Putamen (tissue), 1 donor: ENCODE measurements at places on chromosomes 13 and 19.

- DNase-seq, result no peak
These were observed 5.2 kb downstream of the AKT2 start for GRCh38 chr19:40279761-40280607.

DNA sequence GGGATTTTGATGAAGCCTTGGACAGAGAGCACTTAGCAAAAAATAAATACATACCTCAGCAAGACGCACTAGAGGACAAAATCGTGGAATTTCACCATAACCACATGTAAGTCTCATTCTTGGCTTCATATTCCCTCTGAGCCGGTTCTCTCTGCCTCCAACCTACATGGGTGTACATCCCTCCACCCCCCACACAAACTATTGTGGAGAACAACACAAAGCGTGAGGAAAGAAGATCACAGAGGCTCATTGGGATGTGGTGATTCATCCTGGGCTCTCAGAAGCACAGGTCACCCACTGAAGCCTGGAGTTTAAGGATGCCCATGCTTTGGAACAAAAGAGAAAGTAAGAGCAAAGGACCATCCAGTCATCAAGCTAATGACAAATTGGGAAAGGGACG, 192.2 kb downstream of the STK24 start:
- no peak for DNase-seq

DNA sequence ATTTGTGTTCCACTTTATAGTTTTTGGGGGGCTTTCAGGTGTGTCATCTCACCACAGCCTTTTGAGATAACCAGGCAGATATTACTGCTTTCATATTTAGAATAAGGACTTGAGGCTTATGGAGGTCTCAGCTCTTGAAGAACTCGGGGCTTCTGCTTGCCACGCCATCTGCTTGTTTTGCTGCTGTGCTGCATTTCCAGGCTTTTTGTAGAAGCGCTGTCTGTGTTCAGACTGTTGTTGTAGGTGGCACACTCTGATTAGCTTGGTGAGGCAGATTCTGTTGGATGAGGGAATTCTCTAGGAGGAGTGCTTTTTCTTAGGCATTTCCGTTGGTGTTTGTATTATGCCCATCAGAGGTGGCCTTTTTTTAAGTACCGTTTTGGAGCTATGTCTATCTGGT, 57.2 kb downstream of the WASF3 start:
- DNase-seq, result no peak

DNA sequence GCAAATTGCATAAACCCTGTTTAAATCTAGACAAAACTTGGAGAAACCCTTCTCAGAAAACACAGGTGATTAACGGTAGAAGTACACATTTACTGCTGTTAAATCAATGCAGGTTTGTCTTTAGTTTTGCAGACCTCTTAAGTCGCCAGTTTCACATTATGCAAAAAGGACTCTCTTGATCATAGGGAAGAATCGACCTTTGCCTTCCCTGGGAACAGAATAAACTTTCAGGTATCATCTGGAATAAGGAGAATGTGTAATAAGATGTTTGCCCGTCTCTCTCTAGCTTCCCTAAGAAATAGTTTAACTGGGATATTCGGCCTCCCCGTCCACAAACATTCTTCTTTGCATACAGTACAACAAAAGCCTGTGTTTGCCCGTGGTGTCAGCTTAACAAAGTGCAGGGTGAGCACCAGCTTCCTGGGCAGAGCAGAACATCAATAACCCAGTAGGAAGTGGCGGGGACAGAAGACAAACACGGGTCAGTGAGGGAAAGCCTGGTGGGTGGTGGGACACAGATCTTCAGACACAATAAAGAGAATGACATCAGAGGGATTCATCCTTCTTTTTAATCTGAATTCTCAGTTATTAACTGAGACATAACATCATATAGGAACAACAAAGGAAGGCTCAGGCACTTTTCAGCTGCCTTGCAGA, 1077.7 kb upstream of the SLC10A2 start:
- DNase-seq, result no peak

DNA sequence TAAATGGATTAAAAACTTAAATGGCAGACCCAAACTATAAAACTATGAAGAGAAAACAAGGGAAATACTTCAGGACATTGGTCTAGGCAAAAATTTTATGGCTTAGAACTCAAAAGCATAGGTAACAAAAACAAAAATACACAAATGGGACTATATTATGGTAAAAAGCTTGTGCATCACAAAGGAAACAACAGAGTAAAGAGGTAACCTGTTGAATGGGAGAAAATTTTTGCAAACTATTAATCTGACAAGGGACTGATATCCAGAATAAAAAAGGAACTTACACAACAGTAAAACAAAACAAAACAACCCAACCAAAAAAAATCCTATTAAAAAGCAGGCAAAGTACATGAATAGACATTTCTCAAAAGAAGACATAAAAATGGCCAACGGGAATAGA, 9.3 kb upstream of the ZNF546 start:
- no peak for DNase-seq

DNA sequence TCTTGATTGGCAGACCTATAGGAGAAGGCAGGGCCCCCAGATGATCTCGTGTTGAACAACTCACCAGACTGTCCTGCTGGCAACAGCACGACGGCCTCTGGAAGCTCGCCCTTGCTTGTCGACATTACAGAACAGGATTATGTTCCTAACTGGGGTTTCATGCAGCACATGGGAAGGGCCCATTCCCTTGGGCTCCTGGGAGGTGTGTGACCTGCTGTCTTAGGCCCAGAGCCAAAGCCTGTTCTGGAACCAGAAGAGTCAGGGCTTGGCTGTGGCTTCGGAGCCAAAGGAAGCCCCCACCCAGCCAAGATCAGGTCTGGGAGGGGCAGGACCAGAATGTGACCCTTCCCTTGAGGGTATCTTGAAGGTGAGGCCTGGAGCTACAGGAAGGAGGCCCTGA, 36.9 kb downstream of the RGCC start:
- DNase-seq, result no peak

- no peak for DNase-seq
These were observed 105.2 kb downstream of the INSR start for GRCh38 chr19:7188698-7189629.

DNA sequence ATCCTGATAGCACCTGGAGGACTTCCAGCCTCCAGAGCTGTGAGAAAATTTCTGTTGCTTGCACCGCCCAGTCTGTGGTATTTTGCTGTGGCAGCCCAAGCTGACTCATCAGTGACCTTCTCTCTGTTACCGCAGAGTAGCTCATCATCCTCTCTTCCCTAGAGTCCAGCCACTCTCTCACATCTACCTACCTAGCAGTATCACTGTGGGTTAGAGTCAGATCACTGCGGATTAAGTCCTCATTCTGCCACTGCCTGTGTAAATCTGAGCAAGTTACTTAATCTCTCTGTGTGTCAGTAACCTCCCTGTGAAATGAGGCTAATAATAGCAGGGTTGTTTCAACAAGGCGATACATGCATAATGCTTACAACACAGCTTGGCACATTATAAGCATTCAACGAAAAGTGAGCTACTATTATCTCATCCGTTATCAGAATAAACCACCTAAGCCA, 40.3 kb upstream of the USPL1 start:
- no peak for DNase-seq

- no peak for DNase-seq
These were observed 47.0 kb downstream of the PCDH9 start for GRCh38 chr13:67183151-67183550.

GRCh38 chr19:50450369-50451222, 17.9 kb downstream of the MYBPC2 start:
- DNase-seq, result no peak

- DNase-seq, result no peak
These were observed 282.8 kb upstream of the EDNRB start for GRCh38 chr13:78201411-78201810.

- peak; percentile 76 for DNase-seq
These were observed 5.6 kb downstream of the C5AR1 start for GRCh38 chr19:47315125-47315821.

DNA sequence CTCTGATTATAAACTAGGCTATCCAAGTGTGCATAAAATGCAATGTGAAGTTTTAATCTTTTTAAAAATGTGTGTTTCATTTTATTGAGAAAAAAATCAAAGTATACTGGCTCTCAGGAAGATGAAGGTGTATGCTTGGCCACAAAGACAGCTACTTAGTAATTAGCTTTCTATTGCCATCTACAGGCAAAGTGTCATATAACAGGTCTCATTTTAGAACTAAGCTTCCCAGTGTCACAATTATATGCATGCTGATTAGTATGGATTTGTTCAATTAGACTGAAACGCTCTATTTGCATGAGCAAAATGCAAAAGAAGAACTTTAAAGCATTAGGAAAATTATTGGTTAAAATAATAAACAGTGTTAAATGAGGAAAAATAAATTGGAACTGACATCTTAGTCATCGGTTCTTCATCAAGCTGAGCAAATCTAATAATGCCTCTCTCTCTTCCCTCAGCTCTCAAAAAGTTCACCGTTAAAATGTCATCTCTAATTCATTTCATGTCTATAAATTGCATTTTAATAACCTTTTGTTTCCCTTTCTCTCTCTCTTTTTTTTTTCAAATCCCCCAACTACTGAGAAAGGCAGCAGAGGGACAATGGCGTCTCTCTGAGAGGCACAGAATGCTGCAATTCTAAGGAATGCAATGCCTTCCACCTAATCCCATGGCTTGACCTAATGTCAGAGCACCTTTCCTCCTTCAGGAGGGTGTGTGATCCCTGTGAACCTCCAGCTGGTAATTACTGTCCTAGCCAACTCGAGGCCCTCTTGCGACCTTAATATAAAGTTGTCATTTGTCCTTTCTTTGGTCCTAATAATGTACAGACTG, 313.1 kb upstream of the MAB21L1 start:
- peak; percentile 40 for DNase-seq

DNA sequence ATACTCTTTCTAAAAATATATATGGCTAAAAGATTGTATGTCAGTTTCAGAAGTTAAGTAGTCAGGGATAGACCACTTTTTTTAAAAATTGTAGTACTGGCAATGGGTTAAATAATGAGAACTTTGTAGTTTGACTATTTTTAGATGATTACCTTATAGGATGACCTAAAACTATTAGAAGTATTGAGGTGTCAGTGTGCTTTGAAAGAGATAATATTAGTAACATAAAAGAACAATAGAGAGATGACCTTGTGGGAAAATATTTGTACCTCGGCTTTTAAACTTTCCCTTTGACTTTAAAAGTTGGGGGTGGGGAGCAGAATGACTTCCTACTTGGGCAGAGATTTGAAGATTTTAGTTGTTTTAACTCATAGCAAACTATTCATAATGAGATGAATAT, 48.3 kb downstream of the SLAIN1 start:
- no peak for DNase-seq

DNA sequence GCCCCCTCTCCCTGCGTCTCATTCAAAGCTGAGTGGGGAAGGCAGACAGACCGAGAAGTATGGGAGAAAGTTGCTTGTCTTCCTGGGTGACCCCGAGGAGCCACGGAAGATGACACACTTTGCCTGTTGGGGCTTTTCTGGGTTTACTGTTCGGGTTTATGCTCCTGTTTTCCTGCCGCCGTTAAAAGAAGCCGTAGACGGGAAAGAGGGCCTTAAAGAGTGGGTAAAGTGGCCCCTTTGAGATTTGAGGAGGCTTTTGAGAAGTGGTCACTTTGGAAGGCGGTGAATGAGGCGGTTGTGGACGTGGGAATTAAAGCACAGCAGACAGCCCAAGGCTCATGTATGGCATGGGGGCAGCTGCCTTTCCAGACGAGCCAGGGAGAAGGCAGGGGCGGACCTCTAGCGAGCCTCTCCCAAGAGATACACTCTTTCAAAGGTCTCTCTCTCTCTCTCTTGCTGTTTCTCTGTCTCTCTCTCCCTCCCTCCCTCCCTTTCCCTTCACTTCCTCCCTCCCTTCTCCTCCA, 493 bp upstream of the LHFPL6 start:
- DNase-seq, result no peak

- DNase-seq, result no peak
These were observed 684.5 kb upstream of the ARGLU1 start for GRCh38 chr13:107252428-107252827.

GRCh38 chr19:58546019-58546530, 2.2 kb downstream of the TRIM28 start:
- no peak for DNase-seq

DNA sequence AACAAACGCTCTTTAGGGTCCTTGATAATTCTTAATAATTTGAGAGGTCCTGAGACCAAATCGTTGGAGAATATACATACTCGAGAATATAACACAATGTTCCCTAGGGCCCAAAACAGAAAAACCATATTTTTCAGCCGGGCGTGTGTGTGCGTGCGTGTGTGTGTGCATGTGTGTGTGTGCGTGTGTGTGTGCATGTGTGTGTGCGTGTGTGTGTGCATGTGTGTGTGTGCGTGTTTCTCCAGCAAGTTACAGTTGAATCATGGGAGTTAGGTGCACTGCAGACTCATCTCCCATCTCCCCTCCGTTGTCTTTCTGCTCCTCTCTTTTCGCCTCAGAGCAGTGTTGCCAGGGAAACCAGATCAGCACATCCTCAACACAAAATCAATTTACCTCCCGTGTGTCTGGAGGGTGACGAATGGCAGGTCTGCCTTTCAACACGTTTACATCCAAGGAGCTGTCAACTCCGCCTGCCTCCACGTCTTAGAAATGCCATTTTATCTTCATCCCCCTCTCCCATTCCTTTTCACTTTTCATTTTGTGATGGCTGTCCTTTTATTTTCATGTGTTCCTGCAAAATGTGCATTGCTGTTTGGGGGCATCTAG, 8.3 kb upstream of the PNMA8B start:
- peak; percentile 76 for DNase-seq

- no peak for DNase-seq
These were observed 588.5 kb downstream of the GPC5 start for GRCh38 chr13:91986761-91987483.

DNA sequence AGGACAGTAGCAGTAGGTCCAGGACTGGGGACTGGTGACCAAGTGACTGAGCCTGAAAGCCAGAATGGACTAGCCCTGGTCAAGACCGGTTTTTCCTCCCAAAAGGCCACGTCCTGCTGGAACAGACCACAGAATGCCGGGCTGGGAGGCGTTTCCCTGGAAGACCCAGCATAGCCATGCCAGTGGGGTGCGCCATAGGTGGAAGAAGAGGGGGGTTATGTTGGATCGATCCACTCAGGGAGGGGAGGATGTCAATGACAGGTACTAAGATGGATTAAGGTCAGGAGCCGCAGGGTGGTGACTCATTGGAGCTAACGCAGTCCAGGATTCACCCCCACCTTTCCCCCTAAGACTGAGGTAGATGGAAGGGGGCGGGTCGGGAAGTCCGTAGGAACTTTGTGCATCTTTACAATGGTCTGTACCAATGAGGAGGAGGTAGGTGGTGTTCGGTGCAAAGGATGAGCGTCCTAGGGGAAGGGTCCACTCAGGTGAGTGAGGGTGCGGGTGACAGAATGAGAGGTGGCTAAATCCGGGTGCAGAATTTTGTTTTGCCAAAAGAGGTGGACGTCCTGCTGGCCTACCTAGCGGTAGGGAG, 21.0 kb downstream of the VASP start:
- DNase-seq, result no peak

DNA sequence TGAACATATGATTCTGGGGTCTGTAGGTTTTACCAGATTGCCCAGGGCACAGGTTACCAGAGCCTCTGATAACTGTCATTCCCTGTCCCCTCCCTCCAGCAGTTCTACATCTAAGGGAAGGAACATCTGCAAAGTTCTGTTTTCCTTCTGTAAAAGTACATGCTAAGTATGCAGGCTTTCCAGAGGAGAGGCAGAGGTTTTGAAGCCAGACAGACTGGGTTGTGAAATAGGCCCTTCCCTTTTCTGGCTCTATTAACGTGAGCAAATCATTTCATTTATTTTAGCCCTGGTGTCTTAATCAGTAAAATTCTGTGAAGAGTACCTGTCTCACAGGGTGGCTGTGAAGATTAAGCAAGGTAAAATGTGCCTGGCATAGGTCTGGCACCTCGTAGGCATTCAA, 66.1 kb upstream of the C1QTNF9 start:
- no peak for DNase-seq
